ENCODE measurements at places on chromosomes 5 and 9. TPM values are rescaled to one million over a fixed set of nuclear protein-coding genes. Genes with fewer than 3 reads are reported as not detected.

The GARIN3 gene
- not detected for total RNA-seq

The ADGRD2 gene
- not detected for total RNA-seq

The CRAT gene
- total RNA-seq = 23.3 TPM

The WDR38 gene
- total RNA-seq = not detected

The C7 gene
- total RNA-seq = not detected

The PCDHGA6 gene
- 0.40 TPM for total RNA-seq

The SPINK6 gene
- total RNA-seq = not detected

DNA sequence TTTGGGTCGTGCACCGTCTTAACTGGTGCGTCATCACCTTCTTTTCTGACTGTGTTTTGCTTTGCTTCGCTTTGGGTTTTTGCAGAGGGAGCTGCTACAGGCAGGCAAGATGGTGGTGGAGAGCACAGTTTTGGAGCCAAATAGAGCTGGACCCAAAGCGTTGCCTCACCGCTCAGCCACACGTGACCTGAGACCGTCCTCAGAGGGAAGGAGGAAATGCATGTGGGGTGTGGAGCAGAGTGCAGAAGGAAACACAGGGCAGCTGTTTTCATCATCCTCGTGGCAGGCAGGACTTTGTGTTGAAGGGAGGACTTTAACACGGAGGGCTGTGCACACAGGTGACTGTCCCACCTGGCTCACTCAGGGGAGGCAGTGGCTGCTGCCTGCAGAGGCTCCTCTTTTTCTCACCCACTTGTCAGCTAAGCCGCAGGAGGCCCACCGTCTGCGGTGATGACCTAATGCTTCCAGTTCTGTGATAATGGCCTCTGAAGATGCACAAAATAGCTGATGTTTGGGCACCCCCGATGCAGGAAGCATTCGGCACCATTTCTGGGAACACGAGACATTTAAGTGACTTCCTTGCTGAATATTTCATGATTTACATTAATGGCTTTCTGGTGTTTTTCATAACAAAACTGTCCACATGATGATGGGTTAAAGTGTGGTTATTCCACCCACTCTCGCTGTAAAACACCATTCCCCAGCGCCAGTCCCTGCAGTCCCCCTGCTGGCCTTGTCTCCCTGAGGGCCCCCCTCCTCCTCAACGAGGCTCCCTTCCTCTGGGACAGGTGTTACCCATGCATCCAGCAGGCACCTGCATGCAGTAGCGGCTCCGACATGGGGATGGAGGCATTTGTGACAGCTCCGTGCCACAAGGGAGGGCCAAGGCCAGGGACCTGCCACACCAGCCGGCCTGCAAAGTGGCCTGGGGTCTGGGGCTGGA lies 12.4 kb upstream of the UBAC1 start:
- peaks cover 3% of the 10 kb centered on the region for H3K4me1 ChIP-seq
- H3K27ac ChIP-seq = no peak overlapping the region
- H3K27me3 ChIP-seq = peaks cover 4% of the 10 kb centered on the region
- H3K4me3 ChIP-seq = no peak overlapping the region
- H3K36me3 ChIP-seq = no peaks in the 10 kb centered on the region

- H3K27ac ChIP-seq = no peak overlapping the region
- H3K4me1 ChIP-seq = peaks cover 2% of the 10 kb centered on the region
- no peak for DNase-seq
- peaks cover 2% of the 10 kb centered on the region for H3K36me3 ChIP-seq
Measured at GRCh38 chr5:1064383-1065142, 47.3 kb downstream of the SLC12A7 start.

DNA sequence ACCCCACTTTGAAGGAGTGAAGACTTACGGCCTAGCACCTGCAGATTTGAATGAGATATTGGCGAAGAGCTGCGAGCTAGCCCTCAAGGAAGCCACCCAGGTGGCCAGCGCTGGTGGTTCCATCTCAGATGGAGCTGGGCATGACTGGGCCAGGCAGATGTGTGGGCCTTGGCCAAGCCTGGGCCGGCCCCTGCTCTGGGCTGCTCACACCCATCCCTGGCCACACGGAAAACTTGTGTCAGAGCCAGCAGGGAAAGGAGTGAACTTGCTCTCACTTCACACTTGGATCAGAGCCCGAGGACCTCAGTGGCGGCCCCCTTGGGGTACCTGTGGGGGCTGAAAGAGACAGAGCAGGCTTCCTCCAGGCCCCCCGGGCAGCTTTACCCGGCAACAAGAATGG lies 44.2 kb downstream of the ROPN1L start:
- no peak for DNase-seq
- peaks cover 14% of the 10 kb centered on the region for H3K4me1 ChIP-seq
- no peak overlapping the region for H3K4me3 ChIP-seq
- H3K27ac ChIP-seq = no peak overlapping the region

- DNase-seq = no peak
- no peaks in the 10 kb centered on the region for H3K4me1 ChIP-seq
- H3K27me3 ChIP-seq = no peaks in the 10 kb centered on the region
- H3K36me3 ChIP-seq = no peaks in the 10 kb centered on the region
- no peak overlapping the region for H3K4me3 ChIP-seq
- no peak overlapping the region for H3K27ac ChIP-seq
Measured at GRCh38 chr9:8924562-8924961, 1125.0 kb upstream of the DMAC1 start.

- no peak for DNase-seq
- no peak overlapping the region for H3K27ac ChIP-seq
- no peaks in the 10 kb centered on the region for H3K4me1 ChIP-seq
- H3K27me3 ChIP-seq = no peaks in the 10 kb centered on the region
- H3K36me3 ChIP-seq = no peaks in the 10 kb centered on the region
Measured at GRCh38 chr5:164358531-164359259, 853.3 kb downstream of the MAT2B start.

GRCh38 chr5:158537366-158537765 lies 562.4 kb downstream of the EBF1 start:
- DNase-seq = no peak
- no peaks in the 10 kb centered on the region for H3K36me3 ChIP-seq
- H3K4me1 ChIP-seq = no peaks in the 10 kb centered on the region
- no peak overlapping the region for H3K4me3 ChIP-seq

- no peak for DNase-seq
- no peak overlapping the region for H3K27ac ChIP-seq
- no peak overlapping the region for H3K4me3 ChIP-seq
- H3K36me3 ChIP-seq = no peaks in the 10 kb centered on the region
- H3K27me3 ChIP-seq = no peaks in the 10 kb centered on the region
Measured at GRCh38 chr9:130197888-130198287, 25.7 kb downstream of the NCS1 start.

DNA sequence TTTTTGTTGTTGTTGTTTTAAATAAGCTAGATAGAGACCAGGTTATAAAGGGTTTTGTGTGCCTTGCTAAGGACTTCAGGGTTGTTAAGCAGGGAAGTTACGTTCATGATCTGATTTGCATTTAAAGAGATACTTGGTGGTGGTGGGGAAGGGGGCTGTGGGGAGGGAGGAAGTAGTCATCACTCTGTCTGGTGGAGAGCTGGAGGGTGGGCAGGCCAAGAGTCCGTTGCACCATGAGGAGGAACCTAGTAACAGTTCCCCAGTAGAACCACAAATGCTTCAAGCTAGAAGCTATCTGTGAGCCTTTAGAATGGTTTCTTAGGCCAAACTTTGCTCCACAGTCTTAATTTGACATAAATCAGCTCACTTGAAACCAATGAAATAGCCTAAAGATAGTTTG lies 18.7 kb upstream of the ROPN1L start:
- no peak for DNase-seq
- peaks cover 20% of the 10 kb centered on the region for H3K4me1 ChIP-seq
- no peaks in the 10 kb centered on the region for H3K27me3 ChIP-seq
- no peak overlapping the region for H3K4me3 ChIP-seq
- peaks cover 24% of the 10 kb centered on the region for H3K36me3 ChIP-seq

DNA sequence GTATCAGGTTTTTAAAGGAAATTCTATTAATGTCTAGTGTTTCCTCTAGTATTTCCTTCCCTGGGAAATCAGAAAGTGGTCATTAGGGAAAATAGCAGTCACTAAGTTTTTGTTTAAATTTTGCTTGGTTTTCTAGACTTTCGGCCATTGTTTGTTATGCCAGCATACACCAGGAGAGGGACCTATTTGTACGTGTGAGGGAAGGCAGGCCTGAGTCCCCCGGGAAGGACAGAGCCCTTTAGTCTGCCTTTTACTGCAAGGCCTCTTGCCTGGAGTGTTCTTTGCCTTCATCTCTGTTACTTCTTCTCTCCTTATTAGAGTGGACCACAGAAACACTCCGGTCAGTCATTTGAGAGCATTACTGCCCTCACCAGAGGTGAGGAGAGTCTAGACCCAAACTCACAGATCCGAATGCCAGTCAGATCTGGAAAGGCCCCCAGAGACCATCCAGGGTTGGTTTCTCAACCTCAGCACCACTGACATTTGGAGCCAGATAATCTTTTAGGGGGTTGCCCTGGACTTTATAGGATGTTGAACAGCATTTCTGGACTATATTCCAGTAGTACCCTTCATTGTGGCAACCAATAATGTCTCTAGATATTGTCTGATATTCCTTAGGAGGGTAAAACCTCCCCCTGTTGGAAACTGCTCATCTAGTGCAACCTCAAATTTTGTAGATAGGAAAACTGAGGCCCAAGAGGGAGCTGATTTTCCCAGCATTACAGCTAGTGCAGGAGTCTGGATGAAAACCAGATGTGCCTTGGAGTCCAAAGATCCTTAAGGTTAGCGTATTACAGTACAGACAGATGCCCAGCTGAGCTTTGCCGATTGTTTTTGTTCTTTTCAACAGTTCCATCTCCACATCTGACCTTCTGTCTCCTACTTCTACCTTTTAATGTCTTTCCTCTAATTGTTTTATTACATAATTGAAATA lies 93.0 kb upstream of the NIPAL4 start:
- peaks cover 24% of the 10 kb centered on the region for H3K36me3 ChIP-seq
- H3K27ac ChIP-seq = peak overlapping the region; percentile 43
- no peak overlapping the region for H3K4me3 ChIP-seq
- H3K4me1 ChIP-seq = peaks cover 22% of the 10 kb centered on the region
- H3K27me3 ChIP-seq = no peaks in the 10 kb centered on the region
- DNase-seq = no peak

DNA sequence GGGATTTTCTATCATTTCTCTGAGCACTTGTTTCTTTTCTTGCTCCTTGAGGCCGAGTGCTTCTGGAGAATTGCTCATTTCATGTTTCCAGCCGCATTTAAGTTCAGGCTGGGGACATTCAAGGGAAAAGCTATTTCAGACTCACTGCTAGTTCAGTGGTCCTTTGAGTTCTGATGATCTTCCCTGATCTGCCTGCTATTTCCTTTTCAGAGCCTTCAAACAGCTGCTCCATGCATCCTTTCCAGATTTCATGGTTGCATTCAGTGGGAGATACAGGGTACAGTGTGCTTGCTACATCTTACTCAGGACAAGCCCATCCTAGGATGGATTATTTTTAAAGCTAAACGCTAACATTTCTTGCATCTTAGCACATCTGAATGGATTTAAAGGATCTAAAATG lies 14.7 kb downstream of the NDUFS4 start:
- H3K4me3 ChIP-seq = no peak overlapping the region
- no peaks in the 10 kb centered on the region for H3K27me3 ChIP-seq
- no peaks in the 10 kb centered on the region for H3K36me3 ChIP-seq
- no peak overlapping the region for H3K27ac ChIP-seq
- peaks cover 32% of the 10 kb centered on the region for H3K4me1 ChIP-seq

GRCh38 chr9:73073337-73074175 lies 78.1 kb upstream of the ANXA1 start:
- no peaks in the 10 kb centered on the region for H3K36me3 ChIP-seq
- H3K4me1 ChIP-seq = no peaks in the 10 kb centered on the region
- DNase-seq = no peak
- no peak overlapping the region for H3K4me3 ChIP-seq
- H3K27me3 ChIP-seq = peaks cover 39% of the 10 kb centered on the region

DNA sequence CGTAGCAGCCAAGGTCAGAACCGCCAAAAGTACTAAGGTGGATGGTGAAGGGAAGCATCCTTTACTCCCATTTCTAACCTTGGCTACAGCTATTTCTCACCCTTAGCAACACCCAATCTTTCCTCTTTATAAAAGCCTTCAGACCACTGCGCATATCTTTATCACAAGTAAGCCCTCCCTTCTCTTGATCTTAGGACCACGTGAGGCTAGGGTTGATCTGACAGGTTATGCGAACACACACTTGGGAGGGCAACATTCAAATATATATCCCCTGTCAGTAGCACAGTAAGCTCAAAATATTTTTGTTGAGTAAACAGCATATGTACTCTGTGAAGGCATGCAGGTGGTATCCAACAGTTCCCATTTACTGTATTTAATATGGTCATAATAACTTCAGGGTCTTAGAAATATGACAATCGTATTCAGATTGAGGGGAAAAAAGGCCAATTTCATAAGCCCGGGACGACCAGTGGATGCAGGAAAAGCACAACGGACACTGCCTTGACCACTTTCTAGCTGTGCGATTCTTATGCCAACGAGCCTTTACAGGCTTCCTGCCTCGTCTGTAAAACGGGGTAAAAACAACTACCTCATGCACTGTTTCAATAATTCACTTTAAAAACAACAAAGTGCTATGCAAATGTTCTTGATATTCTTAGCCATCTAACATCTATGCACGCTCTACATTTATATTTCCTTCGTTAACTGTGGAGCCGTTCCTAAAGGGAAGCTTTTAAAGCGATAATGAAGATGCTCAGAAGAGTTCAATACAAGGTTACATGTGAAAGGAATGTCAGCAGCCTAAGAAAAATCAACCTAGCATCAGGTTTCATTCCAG lies 1.3 kb downstream of the ARSB start:
- peak overlapping the region; percentile 95 for H3K4me3 ChIP-seq
- H3K36me3 ChIP-seq = no peaks in the 10 kb centered on the region
- H3K27ac ChIP-seq = peak overlapping the region; percentile 87
- peaks cover 24% of the 10 kb centered on the region for H3K4me1 ChIP-seq

- peak overlapping the region; percentile 65 for H3K27ac ChIP-seq
- H3K4me3 ChIP-seq = no peak overlapping the region
- DNase-seq = no peak
- H3K4me1 ChIP-seq = peaks cover 22% of the 10 kb centered on the region
- H3K36me3 ChIP-seq = peaks cover 12% of the 10 kb centered on the region
Measured at GRCh38 chr9:121082075-121082474, 7.3 kb downstream of the CNTRL start.

DNA sequence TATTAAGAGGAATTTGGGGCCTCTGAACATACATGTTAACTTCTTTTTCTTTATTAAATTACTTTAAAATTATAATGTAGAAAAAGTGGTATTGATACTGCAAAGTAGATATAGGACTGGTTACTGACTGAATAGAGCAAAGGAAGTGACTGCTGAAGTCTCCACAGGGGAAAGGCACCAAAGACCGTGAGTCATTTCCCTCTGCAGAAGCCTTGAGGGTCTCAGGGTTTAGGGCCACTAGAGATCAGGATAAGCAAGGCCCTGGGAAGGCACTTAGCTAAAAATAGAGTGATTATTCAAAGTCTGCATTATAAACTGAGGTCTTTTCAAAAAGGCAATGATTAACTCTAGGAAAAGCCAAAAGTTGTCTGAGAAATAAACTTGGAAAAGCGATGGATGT lies 44.7 kb upstream of the ITGA1 start:
- peak overlapping the region; percentile 98 for H3K27ac ChIP-seq
- peak overlapping the region; percentile 70 for H3K4me3 ChIP-seq
- no peaks in the 10 kb centered on the region for H3K36me3 ChIP-seq
- no peaks in the 10 kb centered on the region for H3K27me3 ChIP-seq
- DNase-seq = no peak

DNA sequence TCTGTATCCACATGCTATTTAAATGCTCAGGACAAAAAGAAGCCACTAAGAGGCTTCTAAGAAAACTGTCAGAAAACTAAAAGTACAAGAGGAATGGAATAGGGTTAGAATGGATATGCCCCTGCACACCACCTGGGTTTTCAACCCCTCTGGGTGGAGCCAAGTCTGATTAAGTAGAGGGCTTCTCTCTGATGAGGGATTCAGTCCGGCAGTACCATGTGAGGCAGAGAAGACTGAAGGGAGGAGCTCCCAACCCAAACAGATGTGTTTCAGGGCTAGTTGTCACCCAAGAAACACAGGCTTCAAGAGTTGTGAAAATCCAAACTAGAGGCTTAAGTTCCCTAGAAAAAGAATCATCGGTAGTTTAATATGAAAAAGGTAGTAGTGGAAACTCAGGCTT lies 12.5 kb downstream of the NREP start:
- DNase-seq = no peak
- no peak overlapping the region for H3K27ac ChIP-seq
- H3K36me3 ChIP-seq = no peaks in the 10 kb centered on the region
- H3K4me1 ChIP-seq = no peaks in the 10 kb centered on the region
